ENCODE measurements at places on chromosomes 3 and 15. TPM values are rescaled to one million over a fixed set of nuclear protein-coding genes. Genes with fewer than 3 reads are reported as not detected.

The IGF2BP2 gene
- total RNA-seq = 4.9 TPM

The SLC24A5 gene
- not detected for total RNA-seq

The CPN2 gene
- not detected for total RNA-seq

The CCR4 gene
- 0.40 TPM for total RNA-seq

The FMN1 gene
- total RNA-seq = 4.6 TPM

The HAUS2 gene
- 13.1 TPM for total RNA-seq

The PHC3 gene
- 26.7 TPM for total RNA-seq

The GOLGA8N gene
- 3.7 TPM for total RNA-seq

The HAPLN3 gene
- total RNA-seq = 5.6 TPM

The TRPM7 gene
- 16.3 TPM for total RNA-seq

The ACTRT3 gene
- total RNA-seq = 1.6 TPM

The PPP2R3A gene
- 11.4 TPM for total RNA-seq

The CCDC13 gene
- total RNA-seq = not detected

The CCDC66 gene
- total RNA-seq = 9.6 TPM

The CTSH gene
- total RNA-seq = 56.4 TPM

The FBXW12 gene
- total RNA-seq = not detected

The ANKRD34C gene
- not detected for total RNA-seq

The HCN4 gene
- total RNA-seq = not detected

The SCG3 gene
- not detected for total RNA-seq

The MSL2 gene
- total RNA-seq = 13.8 TPM

The TTC23 gene
- 13.9 TPM for total RNA-seq

The C3orf22 gene
- total RNA-seq = not detected

The ACTC1 gene
- total RNA-seq = 0.92 TPM

The TTLL13 gene
- not detected for total RNA-seq

The GRIP2 gene
- 2.0 TPM for total RNA-seq

The TUBGCP5 gene
- 13.9 TPM for total RNA-seq

The BFSP2 gene
- total RNA-seq = not detected

The TJP1 gene
- 118 TPM for total RNA-seq

The NR2E3 gene
- 0.56 TPM for total RNA-seq

The DNAJA4 gene
- 9.5 TPM for total RNA-seq

The CPEB1 gene
- total RNA-seq = 0.12 TPM

The ZXDC gene
- total RNA-seq = 19.1 TPM

The MTFMT gene
- total RNA-seq = 9.8 TPM

The GPR62 gene
- total RNA-seq = not detected

The CYP11A1 gene
- 3.2 TPM for total RNA-seq

The SKOR1 gene
- 0.08 TPM for total RNA-seq

The KIF7 gene
- total RNA-seq = 0.60 TPM

The FBXO40 gene
- total RNA-seq = not detected

The DZIP1L gene
- 2.4 TPM for total RNA-seq

The IL17RC gene
- 26.6 TPM for total RNA-seq

The TMEM207 gene
- total RNA-seq = not detected

The TEX9 gene
- 9.2 TPM for total RNA-seq

The TMC3 gene
- not detected for total RNA-seq

The LTK gene
- 0.12 TPM for total RNA-seq

The COLQ gene
- 0.40 TPM for total RNA-seq

The TUBGCP4 gene
- 10.7 TPM for total RNA-seq
